ENCODE measurements at places on chromosomes 3 and 15. TPM values are rescaled to one million over a fixed set of nuclear protein-coding genes. Genes with fewer than 3 reads are reported as not detected.

The MEIS2 gene
- total RNA-seq: 79.9 TPM

The HTR3E gene
- total RNA-seq: not detected

The LEKR1 gene
- total RNA-seq: 1.0 TPM

The PLA2G4D gene
- not detected for total RNA-seq

The MNS1 gene
- total RNA-seq: 2.5 TPM

DNA sequence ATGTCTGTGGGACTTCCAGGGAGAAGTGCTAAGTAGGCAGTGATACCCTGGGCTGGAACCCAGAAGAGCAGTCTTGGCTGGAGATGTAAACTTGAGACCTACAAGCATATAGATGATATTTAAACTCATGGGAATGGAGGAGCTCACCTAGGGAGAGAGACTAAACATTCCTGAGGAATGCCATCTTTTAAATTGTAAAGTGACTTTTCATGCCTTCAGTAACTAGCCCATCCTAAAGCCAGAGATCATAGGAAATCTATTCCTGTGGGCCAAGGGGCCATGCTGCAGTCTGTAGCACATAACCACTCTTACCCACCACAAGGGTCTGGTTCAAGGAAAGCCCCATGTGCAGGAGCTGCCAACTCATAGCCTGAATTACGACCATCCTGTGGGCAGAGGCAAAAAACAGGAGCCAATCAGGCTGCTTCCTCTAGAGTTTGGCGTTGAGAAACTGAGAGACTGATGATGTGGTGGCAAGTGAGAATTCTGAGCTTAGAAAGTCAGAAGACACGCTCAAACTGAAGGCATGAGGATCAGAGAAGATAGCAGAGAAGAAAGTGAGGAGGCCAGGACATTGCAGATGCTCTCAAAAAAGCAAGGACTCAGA, 37.5 kb downstream of the CTDSPL start:
- H3K27me3 ChIP-seq: no peaks in the 10 kb centered on the region
- DNase-seq: no peak
- no peak overlapping the region for H3K27ac ChIP-seq
- H3K36me3 ChIP-seq: peaks cover 15% of the 10 kb centered on the region
- no peak overlapping the region for H3K4me3 ChIP-seq

DNA sequence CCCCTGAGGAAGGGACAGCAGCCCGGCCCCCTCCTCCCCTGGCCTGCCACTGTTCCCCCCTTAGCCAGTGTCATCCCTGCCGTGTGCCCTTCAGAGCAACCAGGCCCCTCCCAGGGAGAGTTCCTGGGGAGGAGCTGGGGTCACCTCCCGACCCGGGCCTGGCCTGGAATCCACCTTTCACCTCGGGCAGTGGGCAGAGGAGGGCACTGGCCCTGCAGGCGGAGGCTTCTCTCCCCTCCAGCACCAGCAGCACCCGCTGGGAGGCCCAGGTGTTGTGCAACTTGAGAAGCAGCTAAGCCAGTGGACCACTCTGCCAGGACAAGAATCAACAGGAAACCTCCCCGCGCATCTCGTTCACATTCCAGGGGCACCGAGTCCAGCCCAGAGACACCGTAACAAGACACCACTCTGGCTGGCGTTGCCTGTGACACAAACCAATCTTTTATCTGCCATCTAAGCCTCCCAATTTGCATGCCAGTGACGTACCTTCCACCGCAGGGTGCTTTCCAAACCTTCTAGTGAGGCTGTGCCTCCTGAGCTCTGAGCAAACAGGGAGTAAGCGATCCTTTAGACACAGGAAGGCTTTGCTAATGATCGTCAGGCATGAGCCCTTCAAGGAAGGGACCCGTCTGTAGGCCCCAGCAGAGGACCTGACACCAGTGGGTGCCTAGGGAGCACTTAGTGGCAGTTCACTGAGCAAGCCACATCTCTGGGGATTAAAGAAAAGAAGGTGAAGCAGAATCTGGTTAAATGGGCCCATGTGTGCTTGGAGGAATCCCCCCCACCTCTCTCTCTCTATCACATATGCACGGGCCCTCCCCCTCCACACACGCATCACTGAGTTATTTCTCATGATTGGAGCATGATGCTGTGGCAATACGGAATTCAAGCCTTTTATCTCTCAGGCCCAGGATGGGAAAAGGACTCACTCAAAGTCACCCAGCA, 98.9 kb upstream of the TLE3 start:
- peak overlapping the region; percentile 85 for H3K27ac ChIP-seq
- peaks cover 21% of the 10 kb centered on the region for H3K27me3 ChIP-seq
- peaks cover 45% of the 10 kb centered on the region for H3K4me1 ChIP-seq
- H3K36me3 ChIP-seq: peaks cover 4% of the 10 kb centered on the region
- DNase-seq: peak; percentile 88

GRCh38 chr3:36257158-36257852, 123.0 kb upstream of the STAC start:
- no peaks in the 10 kb centered on the region for H3K4me1 ChIP-seq
- peaks cover 3% of the 10 kb centered on the region for H3K27me3 ChIP-seq
- H3K4me3 ChIP-seq: no peak overlapping the region
- DNase-seq: no peak

DNA sequence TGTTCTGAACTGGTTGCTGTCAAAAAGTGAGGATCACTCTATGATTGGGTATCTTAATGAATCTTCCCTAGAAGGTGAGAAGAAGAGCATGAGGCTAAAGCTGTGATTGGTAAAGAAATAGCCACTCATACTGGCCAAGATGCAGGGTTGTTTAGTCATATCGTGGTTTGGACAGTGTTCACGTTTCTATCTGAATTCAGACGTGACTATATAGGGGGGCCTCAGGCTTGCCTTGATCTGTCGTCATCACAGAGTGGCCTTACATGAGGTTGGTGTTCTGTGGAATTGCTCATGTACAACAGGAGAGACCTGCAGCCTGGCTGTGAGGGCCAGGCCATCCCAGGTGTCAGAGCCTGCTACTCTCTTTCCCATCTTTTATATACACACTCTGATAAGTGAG, 12.4 kb downstream of the RTP2 start:
- H3K4me3 ChIP-seq: no peak overlapping the region
- H3K36me3 ChIP-seq: peaks cover 2% of the 10 kb centered on the region
- DNase-seq: no peak
- peaks cover 52% of the 10 kb centered on the region for H3K27me3 ChIP-seq
- H3K27ac ChIP-seq: no peak overlapping the region

- no peak overlapping the region for H3K27ac ChIP-seq
- DNase-seq: no peak
- no peaks in the 10 kb centered on the region for H3K4me1 ChIP-seq
- H3K4me3 ChIP-seq: no peak overlapping the region
- H3K27me3 ChIP-seq: no peaks in the 10 kb centered on the region
- no peaks in the 10 kb centered on the region for H3K36me3 ChIP-seq
These were observed 382.1 kb downstream of the PLCL2 start for GRCh38 chr3:17266846-17267245.

DNA sequence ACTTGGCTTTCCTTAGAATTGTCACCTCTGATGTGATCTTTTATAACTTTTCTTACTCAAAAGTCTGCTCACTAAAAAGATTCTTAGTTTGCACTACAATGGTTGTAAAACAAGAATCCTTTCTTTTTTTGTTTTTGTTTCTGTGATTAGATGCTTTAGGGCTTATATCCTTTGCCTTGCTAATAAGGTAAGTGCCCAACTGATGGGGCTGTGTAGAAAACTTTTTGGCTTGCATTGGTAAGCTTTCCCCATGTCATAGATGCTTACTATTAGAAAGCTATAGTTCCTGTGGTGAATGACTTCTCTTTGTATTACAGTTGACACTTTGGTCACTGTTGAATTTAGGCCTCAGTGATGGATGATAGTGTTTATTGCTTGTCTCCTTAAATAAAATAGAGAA, 5.1 kb downstream of the ABHD5 start:
- no peak for DNase-seq
- H3K4me1 ChIP-seq: peaks cover 8% of the 10 kb centered on the region
- H3K36me3 ChIP-seq: peaks cover 2% of the 10 kb centered on the region
- no peak overlapping the region for H3K27ac ChIP-seq
- no peaks in the 10 kb centered on the region for H3K27me3 ChIP-seq
- no peak overlapping the region for H3K4me3 ChIP-seq

- no peak overlapping the region for H3K27ac ChIP-seq
- DNase-seq: no peak
- peaks cover 3% of the 10 kb centered on the region for H3K27me3 ChIP-seq
These were observed 152.3 kb downstream of the ZBTB20 start for GRCh38 chr3:114994554-114995341.

DNA sequence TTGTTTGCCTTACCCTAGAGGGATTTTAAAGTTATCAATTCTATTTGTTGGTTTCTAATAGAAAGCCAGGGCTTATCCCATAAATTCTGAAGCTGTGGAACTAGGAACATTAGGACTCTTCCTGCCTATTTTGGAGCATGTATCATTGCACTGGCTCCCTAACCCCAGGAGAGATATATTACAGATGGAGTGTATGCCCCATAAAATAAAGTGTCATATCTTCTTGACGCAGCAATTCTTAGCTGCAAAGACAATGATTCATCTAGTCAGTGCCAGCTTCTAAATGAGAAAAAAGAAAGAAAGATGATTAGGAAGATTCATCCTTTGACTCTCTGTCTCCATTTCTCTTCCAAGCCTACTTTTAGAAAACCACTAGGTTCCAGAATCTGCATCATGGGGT, 74.8 kb upstream of the MAGI1 start:
- no peak for DNase-seq
- peaks cover 15% of the 10 kb centered on the region for H3K4me1 ChIP-seq
- H3K36me3 ChIP-seq: no peaks in the 10 kb centered on the region
- no peak overlapping the region for H3K27ac ChIP-seq
- no peaks in the 10 kb centered on the region for H3K27me3 ChIP-seq

GRCh38 chr3:112874725-112875124, 28.1 kb upstream of the CD200R1L start:
- no peaks in the 10 kb centered on the region for H3K36me3 ChIP-seq
- H3K4me1 ChIP-seq: no peaks in the 10 kb centered on the region
- no peak overlapping the region for H3K4me3 ChIP-seq
- peaks cover 38% of the 10 kb centered on the region for H3K27me3 ChIP-seq

- H3K4me3 ChIP-seq: no peak overlapping the region
- no peaks in the 10 kb centered on the region for H3K4me1 ChIP-seq
- no peaks in the 10 kb centered on the region for H3K27me3 ChIP-seq
- peaks cover 65% of the 10 kb centered on the region for H3K36me3 ChIP-seq
- no peak overlapping the region for H3K27ac ChIP-seq
These were observed 26.1 kb downstream of the EDEM1 start for GRCh38 chr3:5213574-5213966.

DNA sequence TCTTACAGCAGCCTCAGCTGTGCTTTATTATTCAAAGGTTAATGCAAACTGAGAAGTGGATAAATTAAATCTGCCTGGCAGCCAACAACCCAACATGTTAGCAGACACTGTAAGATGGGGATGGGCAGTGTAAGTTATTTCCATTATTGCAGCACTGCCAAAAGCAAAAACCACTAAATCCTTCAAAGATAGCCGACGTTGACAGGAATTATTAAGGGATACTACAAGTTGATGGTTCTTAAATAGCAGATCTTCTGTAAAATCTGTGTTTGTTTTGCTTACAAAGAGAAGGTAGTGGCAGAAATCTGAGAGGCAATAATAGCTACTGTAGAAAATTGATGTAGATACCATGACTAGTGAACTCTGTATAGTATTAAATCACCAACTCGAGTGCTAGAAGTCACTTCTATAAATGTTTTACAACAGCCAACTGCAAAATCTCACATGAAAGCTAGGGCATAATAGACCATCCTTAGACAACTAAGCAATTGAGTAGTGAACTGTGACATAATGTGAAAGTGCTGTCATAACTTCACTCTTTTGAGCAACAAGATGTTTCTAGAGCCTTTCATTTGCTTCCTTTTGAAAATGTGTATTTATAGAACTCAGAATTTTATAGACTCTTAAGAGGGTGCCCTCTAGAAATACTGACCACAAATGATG, 278.6 kb downstream of the UBE2E2 start:
- peaks cover 5% of the 10 kb centered on the region for H3K4me1 ChIP-seq
- H3K4me3 ChIP-seq: no peak overlapping the region
- H3K27me3 ChIP-seq: no peaks in the 10 kb centered on the region
- peaks cover 2% of the 10 kb centered on the region for H3K36me3 ChIP-seq

DNA sequence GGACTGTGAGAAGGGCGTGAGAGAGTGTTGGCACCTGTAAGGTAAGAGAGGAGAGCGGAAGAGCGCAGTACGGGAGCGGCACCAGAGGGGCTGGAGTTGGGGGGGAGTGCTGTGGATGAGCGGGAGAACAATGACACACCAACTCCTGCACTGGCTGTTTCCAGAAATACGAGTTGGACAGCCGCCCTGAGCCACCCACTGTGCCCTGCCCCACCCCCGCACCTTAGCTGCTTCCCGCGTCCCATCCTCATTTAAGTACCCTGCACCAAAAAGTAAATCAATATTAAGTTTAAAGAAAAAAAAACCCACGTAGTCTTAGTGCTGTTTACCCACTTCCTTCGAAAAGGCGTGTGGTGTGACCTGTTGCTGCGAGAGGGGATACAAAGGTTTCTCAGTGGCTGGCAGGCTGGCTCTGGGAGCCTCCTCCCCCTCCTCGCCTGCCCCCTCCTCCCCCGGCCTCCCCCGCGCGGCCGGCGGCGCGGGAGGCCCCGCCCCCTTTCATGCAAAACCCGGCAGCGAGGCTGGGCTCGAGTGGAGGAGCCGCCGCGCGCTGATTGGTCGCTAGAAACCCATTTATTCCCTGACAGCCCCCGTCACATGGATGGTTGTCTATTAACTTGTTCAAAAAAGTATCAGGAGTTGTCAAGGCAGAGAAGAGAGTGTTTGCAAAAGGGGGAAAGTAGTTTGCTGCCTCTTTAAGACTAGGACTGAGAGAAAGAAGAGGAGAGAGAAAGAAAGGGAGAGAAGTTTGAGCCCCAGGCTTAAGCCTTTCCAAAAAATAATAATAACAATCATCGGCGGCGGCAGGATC, at the start of gene SOX2:
TSS of gene SOX2 (plus strand) at position 601 of the 811 bp plus-strand sequence. CDS start 436 bp downstream, outside the sequence.
- peak within 1 kb of the TSS; percentile 79 for H3K4me3 ChIP-seq
- H3K27ac ChIP-seq: peak within 1 kb of the TSS; percentile 67
- H3K4me1 ChIP-seq: peaks cover 14% of the 10 kb centered on the region
- H3K27me3 ChIP-seq: peaks cover 65% of the 10 kb centered on the region
- no peaks in the 10 kb centered on the region for H3K36me3 ChIP-seq
- peak; percentile 89 for DNase-seq

DNA sequence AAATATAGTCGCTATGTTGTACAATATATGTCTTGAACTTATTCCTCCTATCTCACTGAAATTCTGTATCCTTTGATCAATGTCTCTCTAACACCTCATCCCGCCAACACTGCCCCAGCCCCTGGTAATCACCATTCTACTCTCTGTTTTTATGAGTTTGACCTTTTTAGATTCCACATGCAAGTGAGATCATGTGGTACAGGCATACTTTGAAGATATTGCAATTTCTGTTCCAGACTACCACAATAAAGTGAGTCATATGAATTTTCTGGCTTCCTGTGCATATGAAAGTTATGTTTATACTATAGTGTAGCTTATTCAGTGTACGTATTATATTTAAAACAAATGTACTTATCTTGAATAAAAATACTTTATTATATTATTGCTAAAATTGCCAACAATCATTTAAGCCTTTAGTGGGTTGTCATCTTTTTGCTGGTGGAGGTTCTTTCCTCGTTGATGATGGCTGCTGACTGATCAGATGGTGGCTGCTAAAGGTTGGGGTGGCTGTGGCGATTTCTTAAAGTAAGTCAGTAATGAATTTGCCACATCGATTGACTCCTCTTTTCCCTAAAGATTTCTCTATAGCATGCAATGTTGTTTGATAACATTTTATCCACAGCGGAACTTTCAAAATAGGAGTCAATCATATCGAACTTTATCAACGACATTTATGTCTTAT, 257.2 kb downstream of the NFKBIZ start:
- H3K4me3 ChIP-seq: no peak overlapping the region
- no peak overlapping the region for H3K27ac ChIP-seq
- no peak for DNase-seq
- no peaks in the 10 kb centered on the region for H3K27me3 ChIP-seq
- peaks cover 5% of the 10 kb centered on the region for H3K4me1 ChIP-seq
- peaks cover 2% of the 10 kb centered on the region for H3K36me3 ChIP-seq

Measured in osteocyte (in vitro differentiated cells).